ENCODE measurements at places on chromosomes 16 and 17.

DNA sequence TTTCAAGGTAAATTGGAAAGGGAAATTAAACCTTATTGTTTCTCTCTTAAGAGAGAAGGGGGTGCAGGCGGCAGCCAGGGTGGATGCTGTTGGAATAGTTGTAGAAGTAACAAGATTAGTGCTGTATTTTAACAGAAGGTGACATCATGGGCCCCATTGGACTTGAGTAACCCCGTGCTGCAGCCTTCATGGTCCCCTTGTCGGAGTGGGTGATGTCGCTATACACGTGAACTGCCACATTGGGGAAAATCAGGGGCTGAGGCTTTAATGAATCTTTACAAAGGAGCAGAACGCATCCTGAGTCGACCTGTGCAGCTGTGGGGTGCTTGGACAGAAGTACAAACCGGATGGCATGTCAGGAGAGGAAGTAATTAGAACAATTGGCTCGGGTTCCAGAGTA, 3.2 kb downstream of the SNX11 start:
- DNase-seq: no peak

GRCh38 chr17:82152556-82153294, 54.7 kb upstream of the FASN start:
- DNase-seq: no peak

DNA sequence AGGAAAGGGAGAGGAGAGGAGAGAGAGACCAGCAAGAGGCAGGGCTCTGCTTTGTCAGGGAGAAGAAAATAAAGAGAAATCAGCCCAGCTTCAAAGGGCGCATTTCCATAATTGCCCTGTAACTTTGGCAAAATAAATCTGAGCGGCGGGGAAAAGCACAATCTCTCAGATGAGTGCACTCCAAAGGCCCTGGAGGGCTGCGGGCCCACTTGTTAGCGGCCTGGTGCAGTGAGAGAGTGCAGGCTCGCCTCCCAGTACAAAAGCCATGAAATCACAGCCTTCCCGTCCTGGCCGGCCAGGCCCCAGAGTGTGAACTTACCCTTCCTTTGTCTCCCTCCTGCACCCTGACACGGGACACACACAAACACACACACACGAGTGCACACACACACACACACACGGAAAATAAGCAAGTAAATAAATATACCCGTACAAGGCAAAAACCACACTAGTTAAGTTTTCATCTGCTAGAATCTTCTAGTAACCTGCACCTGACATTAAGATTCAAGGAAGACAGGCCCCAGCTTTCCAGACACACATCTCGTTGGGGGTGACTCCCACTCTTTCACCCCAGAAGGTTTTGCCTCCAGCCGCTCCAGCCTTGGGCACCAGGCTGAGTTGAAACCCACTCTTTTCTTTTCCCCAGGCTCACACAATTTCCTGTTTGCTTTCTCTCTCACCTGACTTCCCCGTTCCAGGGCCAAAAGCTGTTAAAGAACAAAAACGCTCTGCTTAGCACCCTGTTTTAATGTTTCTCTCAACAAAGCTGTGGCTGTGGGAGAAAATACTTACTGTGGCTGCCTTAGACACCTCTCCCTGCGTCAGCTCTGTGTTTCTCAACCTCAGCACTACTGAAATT, 8.5 kb downstream of the IRX3 start:
- no peak for DNase-seq

- peak; percentile 14 for DNase-seq
Measured at GRCh38 chr17:59365383-59365981, 34.0 kb downstream of the YPEL2 start.

GRCh38 chr16:72302332-72302731, 130.4 kb upstream of the PMFBP1 start:
- DNase-seq: no peak

Data from stimulated activated CD4-positive, alpha-beta T cell treated with anti-CD3 and anti-CD28 coated beads, Interleukin-1b, Interleukin-23, amount 100 ng/mL, for 48 hours (primary cell).